GM10248 (cell line): ENCODE measurements at places on chromosomes 13 and 19.

GRCh38 chr13:110286833-110287819, 19.8 kb downstream of the COL4A1 start:
- DNase-seq = no peak

GRCh38 chr13:105991131-105991530, 544.3 kb downstream of the EFNB2 start:
- DNase-seq = no peak

DNA sequence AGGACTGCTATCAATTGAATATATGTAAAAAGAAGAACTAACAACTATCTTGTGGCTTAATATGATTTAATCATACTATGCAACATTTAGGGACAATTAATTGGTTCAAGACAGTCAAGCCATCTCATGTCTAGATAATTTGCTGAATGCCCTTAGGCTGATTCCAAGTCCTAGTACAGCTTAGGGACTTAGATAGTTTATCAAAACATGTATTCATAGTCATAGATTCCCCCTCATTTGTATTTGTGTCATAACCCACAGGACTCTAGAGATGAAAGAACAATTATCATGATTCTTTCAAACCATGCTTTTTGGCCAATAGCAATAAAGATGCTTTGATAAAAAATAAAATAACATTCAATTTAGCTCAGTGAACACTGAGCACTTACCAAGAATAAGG, 607.6 kb downstream of the SLITRK1 start:
- no peak for DNase-seq

- no peak for DNase-seq
These were observed 129.0 kb upstream of the SPRY2 start for GRCh38 chr13:80469853-80470381.

DNA sequence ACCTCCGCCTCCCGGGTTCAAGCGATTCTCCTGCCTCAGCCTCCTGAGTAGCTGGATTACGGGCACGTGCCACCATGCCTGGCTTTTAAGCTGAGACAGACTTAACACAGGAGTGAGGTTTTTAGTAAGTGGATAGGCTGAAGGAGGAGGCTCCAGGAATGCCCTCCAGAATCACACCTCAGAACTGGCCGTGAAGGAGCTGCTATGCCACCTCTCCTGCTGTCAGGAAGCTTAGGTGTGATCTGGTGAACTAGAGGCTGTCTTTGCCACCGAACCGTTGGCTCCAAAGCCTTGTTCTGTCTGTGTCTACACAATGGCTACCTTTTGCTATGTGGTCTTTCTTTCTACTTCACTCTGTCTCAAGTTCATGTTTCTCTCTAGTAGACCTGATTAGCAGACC, 4.2 kb downstream of the PDCD2L start:
- no peak for DNase-seq

DNA sequence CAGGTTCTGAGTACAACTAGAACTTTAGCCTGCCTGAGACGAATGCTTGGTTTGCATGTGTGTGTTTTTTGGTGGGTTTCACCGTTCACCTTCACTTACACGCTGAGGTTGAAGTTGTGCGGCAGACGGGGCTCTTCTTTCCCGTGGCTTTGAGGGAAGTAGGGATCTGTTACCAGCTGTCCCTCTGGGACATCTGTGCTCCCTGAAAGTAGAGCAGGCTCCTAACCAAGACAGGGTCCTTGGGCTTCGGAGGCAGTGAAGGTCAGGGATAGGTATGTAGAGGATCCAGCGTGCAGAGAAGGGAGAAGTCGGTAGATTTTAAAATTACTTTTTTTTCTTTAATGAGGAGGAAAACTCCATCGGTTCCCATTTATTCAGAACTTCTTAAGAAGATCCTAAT, 48.7 kb downstream of the ZNF536 start:
- no peak for DNase-seq

GRCh38 chr13:23377983-23378632, 55.4 kb downstream of the SACS start:
- peak; percentile 35 for DNase-seq

DNA sequence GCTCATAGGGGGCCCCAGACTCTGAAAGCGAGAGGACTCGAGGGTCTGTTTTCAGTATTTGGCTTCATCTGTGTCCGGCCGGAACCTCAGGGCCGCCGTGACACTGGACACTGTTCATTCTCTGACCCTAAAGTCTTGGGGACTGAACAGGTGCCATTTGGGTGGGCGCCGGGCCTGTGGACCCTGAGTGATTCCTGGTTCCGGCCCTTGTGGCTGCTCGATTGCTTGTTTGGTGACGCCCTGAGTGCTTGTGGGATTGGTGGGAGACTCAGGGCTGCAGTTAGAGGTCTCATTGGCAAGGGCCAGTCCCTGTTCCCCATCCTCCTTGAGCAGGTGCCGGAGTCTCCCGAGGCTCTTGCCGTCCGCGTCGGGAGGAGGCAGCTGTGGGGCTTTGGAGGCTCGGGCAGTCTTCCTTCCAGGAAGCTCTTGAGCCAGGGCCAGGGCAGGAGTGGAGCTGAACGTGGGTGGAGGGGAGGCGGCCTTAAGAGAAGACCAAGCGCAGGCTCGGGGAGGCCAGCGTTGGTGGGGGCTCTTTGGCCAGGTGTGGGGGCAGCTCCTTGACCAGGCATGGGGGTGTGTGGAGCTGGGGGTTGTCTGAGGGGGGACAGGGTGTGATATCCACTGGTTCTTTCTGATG, 4.7 kb downstream of the PTBP1 start:
- DNase-seq = no peak

DNA sequence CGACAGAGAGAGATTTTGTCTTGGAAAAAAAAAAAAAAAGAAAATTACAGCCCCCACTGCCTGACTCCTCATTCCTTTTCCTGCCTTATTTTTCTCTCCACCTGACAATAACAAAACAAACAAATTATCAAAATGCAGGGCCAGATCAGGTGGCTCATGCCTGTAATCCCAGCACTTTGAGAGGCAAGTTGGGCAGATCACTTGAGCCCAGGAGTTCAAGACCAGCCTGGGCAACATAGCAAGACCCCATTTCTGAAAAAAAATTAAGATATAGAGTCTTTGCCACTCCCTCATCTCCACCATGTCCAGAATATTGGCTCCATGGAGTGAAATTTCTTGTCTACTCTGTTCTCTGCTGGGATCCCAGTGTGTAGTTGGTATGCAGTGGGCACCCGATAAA, 7.2 kb downstream of the CERS4 start:
- no peak for DNase-seq
